ENCODE measurements at places on chromosomes 7 and 10.

GRCh38 chr7:159093351-159093971 is 51.2 kb downstream of the VIPR2 start:
- peaks cover 22% of the 10 kb centered on the region for H3K36me3 ChIP-seq
- no peak overlapping the region for H3K27ac ChIP-seq
- H3K4me3 ChIP-seq = no peak overlapping the region
- DNase-seq = no peak

DNA sequence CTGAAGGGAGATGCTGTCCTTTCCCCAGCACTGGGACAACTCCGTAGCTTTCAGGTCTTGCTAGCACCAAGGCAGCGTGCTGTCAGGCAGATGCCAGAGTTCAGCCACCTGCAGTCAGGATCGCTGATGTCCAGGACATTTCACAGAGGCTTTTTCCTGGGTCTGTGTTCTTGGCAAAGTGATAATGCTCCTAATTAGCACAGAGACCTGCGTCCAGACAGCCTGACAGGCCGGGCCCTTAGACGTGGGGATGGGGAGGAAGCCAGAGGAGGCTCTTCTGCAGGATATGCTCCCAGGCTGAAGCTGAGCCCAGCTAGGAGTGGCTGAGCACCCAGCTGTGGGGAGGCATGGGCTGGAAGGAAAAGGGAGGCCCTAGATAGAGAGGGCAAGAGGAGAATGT is 82.5 kb upstream of the TBX20 start:
- no peaks in the 10 kb centered on the region for H3K36me3 ChIP-seq
- H3K4me1 ChIP-seq = no peaks in the 10 kb centered on the region
- H3K4me3 ChIP-seq = no peak overlapping the region
- no peak overlapping the region for H3K27ac ChIP-seq
- no peak for DNase-seq
- no peaks in the 10 kb centered on the region for H3K27me3 ChIP-seq

GRCh38 chr7:111006691-111007090 is 84.2 kb upstream of the LRRN3 start:
- H3K27me3 ChIP-seq = no peaks in the 10 kb centered on the region
- H3K36me3 ChIP-seq = no peaks in the 10 kb centered on the region
- no peaks in the 10 kb centered on the region for H3K4me1 ChIP-seq
- H3K27ac ChIP-seq = no peak overlapping the region

GRCh38 chr10:47396311-47396717 is 12.2 kb upstream of the ZNF488 start:
- DNase-seq = no peak
- H3K27me3 ChIP-seq = no peaks in the 10 kb centered on the region
- no peaks in the 10 kb centered on the region for H3K4me1 ChIP-seq
- H3K4me3 ChIP-seq = no peak overlapping the region
- H3K36me3 ChIP-seq = no peaks in the 10 kb centered on the region
- H3K27ac ChIP-seq = no peak overlapping the region

Data from spinal cord (tissue), 10 donors.